ENCODE measurements at places on chromosomes 16 and 17.

DNA sequence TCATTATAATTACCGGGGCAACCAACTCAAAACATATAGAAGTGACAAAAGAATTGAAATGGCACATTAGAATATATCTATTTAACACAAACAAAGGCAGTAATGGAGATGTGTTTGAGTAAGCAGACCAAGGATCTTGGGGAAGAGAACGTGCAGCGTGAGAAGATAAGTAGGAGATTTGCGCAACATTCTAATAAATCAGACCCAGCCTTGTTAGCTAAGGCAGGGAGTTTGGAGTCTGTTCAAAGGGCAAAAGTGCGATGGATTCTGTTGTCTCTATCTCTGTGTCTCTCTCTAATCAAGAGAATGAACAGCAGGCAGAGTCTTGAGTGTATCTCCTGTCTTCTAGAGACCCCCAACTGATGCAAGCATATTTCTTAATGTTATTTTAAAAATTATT is 55.0 kb upstream of the FA2H start:
- DNase-seq = no peak

- no peak for DNase-seq
Measured at GRCh38 chr17:32156656-32157055, 14.4 kb downstream of the RHOT1 start.

GRCh38 chr17:33523577-33523981 is 230.5 kb upstream of the ASIC2 start:
- DNase-seq = peak; percentile 39

GRCh38 chr16:64240586-64240985 is 881.3 kb downstream of the CDH11 start:
- DNase-seq = peak; percentile 56

DNA sequence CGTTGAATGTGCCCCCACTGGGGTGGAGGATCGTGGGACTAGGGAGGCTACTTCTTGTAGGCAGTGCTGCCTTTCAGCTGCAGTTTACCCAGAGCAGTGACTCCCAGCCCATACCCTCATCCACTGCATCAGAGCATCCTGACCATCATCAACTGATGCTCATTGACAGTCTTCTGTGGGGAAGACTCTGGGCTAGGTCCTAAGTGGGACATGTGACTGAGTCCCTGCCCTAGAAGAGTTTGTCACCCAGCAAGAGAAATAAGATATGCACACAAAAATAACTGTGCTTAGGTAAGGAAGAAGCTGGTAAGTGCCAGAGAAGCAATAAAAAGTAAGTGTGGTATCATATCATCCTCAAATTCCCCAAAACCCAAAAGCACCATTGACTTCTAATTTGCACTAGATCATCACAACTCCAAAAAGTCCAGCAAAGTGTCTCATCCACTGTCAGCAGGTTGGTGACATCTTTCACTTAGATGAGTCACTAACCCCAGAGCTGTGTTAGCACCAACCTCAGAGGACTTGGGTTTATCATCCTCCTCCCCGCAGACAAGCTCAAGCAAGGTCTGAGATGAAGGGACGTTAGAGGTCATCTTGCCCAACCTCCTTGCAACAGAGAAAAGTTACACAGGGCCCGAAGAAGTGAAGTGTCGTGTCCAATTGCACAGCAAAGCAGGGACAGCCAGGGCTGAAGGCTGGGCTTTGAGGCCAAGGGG is 99.0 kb downstream of the CCDC182 start:
- DNase-seq = no peak

DNA sequence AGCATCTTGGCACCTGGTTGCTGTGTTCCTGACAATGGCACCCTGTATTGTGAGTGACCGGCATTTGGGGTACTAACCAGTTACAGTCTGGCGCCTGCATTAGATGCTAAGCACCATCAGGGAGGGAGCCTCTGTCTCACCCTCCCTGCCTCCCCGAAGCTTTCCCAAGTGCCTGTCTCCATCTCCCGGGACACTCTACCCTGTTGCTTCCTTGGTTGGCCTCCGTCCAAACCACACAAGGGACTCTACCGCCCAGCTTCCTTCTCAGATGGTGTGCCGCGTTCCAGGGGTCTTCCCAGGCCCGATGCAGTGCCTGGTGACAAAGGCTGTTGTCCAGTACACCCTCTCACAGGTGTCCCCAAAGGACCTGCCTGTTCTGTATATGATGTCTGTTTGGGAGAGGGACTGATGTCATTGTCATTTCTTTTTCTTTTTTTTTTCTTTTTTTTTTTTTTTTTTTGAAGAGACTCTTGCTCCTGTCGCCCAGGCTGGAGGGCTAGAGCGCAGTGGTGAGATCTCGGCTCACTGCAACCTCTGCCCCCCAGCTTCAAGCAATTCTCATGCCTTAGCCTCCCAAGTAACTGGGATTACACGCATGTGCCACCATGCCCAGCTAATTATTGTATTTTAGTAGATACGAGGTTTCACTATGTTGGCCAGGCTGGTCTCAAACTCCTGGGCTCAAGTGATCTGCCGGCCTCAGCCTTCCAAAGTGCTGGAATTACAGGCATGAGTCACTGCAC is 6.7 kb downstream of the SNN start:
- DNase-seq = no peak
